ENCODE measurements at places on chromosomes 16 and 17.
A peak's percentile ranks its signal among the peaks of the same experiment; 100 is the strongest.

- no peak for DNase-seq
These were observed 80.0 kb downstream of the ATF7IP2 start for GRCh38 chr16:10465821-10466220.

DNA sequence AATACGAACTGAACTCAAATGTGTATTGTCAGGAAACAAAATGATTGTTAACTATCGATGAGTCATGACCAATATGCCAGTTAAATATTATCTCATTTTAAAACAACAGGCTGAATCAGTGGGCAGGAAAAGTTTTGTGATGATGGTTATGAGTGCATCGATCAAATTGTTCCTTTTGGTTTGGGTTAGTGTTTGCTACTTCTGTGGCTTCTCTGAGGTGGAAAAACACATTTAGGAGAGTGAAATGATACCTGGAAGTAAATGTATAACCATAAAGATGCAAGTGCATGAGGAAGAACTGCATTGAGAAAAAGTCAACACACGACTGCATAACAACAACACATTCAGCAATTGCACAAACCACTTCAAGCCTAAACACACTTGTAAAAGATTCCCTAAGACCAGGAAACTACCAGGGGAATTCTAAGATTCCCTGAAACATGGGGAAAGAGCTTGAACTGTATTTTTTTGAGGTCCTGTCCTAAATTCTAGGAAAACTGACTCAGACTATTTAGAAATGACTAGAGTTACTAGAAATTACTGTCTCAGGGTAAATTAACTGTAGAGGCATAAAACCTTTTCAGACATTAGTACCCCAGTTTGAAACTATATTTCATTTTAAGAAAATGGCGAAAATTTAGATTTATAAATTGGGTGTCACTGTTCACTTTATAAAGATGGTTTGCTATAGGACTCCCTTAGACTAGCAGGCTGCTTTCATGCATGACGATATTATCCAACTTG is 44.8 kb downstream of the CDYL2 start:
- DNase-seq: no peak

DNA sequence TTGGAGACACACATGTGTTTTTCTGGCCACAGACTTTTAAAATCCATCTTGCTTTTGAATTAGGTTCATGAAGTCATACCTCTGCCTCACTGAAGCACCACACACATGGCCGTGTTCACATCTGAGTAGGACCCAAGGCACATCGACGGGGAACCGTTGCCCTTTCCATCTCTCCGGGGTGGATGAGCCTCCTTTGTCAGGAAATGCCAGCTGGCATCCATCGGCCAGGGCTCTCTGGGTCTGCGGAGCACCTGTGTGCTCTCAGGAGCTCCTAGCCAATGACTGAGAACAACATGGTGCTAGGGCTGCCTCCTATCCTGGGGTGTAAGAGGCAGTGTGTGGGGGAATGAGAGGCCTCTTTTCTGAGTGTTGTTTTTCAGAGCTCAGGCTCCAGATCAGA is 24.5 kb upstream of the NKD1 start:
- no peak for DNase-seq

GRCh38 chr17:17377071-17377967 is 74.1 kb downstream of the NT5M start:
- DNase-seq: no peak

- DNase-seq: peak; percentile 43
These were observed 11.8 kb upstream of the SLFN13 start for GRCh38 chr17:35460354-35460851.

DNA sequence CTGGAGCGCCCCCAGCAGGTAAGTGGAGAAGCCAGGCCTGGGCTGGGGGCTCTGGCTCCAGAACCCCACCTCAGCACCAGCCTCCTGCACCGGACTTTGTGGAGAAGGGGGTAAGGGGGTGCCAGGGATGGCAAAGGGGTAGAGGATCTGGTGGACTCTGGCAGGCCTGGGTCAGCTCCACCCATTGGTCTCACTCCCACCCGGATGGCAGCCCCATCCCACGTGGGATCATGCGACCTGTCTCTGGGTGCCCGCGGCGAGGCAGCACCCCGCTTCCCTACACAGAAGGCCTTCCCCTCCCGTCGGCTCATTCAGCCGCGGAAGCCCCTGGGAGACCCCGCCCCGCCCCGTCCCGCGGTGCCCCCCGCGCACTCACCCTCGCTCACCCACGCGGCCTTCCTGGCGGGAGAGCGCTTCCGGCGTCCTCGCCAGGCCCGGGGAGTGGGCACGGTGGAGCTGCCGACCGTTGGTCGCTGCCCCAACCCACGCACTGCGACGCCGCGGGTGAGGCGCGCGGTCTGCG is 498 bp upstream of the PLEKHG4 start:
- DNase-seq: peak; percentile 44

GRCh38 chr17:67025216-67025792 is 19.1 kb upstream of the CACNG1 start:
- DNase-seq: no peak

GRCh38 chr17:49344914-49345313 is 17.1 kb downstream of the ZNF652 start:
- no peak for DNase-seq

DNA sequence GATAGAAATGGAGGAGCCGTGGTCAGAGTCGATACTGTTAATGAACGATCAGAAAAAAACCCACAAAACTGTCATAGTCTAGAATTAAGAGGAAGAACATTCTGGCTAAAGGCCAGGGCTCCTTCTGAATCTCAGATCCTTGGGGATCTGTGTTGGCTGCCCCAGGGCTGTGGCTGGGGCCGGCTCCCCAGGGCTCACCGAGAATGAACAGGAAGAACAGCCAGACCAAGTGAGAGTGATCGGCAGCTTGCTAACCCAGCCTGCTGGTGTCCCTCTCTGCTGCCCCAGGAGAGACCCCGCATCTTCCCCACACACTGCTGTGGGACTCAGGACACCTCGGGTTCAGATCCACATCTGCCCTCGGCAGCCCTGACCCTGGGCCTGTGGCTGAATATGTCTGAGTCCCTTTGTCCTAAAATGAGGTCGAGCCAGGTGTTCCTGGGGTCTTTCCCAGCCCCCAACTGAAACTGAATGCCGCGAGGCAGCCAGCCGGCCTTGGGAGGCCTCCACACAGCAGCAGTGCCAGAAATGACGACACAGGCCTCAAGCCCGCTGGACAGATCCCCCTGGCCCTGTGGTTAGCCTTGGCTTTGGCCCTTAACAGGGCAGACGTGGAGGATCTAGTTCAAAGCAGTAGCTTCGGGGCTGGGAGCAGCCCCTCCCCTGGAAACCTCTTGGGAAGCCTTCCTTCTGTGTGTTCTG is 23.9 kb upstream of the CLEC18A start:
- no peak for DNase-seq

- DNase-seq: no peak
These were observed 2.5 kb downstream of the SLC22A31 start for GRCh38 chr16:89197633-89198416.

- DNase-seq: peak; percentile 91
These were observed 376.3 kb downstream of the CNTNAP4 start for GRCh38 chr16:76653390-76654026.

DNA sequence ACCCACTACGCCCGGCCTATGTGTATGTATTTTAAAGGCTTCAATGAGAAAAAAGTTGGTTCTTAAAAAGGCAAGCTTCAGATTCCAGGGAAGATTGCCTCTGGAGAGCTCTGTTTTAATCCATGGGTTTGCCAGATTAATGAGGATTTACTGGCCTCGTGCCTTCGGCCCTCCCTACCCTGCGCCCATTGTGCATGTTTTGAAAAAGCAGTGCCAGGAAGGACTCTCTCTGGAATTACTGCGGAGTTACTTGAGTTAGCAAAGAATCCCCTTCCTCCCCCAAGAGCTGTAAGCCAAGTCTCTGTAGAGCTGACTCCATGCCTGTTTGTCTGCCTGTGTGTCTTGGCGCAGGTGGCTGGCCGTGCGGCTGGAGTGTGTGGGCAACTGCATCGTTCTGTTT is 98.9 kb downstream of the ABCC6 start:
- DNase-seq: no peak

- no peak for DNase-seq
These were observed 1.0 kb downstream of the CMTM4 start for GRCh38 chr16:66695471-66695934.

DNA sequence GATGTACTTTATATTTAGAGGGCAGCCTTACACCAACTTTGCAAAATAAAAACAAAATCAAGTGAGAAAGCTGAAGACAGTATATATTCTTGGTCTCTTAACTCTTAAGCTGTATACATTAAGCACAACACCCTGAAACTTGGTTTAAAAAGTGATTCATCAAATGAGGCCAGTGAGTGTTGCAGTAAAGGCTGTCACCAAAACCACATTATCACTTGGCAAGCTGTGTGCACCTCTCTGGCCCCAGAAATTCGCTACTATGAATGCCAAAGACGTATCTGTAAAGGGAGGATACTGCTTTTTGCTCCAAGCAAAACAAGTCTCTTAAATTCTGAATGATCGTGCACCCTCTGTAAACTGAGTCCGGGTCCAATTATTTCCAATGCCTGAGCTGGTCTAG is 163.9 kb downstream of the ZFHX3 start:
- peak; percentile 16 for DNase-seq

DNA sequence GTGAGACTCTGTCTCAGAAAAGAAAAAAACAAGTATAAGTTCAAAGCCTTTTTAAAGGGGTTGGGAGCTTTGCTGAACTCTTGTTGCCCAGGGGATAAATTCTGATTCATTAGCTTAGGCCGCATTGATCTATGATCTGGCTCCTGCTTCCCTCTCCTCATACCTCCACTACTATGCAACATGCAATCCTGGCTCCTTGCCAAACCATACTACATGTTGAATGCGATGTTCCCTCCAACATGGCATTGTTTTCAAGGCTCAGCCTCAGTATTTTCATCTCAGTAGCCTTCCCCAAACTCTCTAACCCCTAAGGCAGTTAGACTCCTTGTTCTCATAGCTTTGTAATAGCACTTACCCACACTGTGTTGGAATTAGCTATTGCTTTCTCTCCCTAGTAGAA is 6.2 kb downstream of the REXO5 start:
- DNase-seq: no peak

GRCh38 chr17:77457572-77458201 is 316.9 kb downstream of the SEC14L1 start:
- no peak for DNase-seq

GRCh38 chr17:79947351-79948031 is 88.2 kb downstream of the TBC1D16 start:
- DNase-seq: no peak

GRCh38 chr17:63675607-63676546 is 24.0 kb downstream of the LIMD2 start:
- no peak for DNase-seq

GRCh38 chr16:69773260-69773947 is 11.3 kb downstream of the WWP2 start:
- DNase-seq: no peak

DNA sequence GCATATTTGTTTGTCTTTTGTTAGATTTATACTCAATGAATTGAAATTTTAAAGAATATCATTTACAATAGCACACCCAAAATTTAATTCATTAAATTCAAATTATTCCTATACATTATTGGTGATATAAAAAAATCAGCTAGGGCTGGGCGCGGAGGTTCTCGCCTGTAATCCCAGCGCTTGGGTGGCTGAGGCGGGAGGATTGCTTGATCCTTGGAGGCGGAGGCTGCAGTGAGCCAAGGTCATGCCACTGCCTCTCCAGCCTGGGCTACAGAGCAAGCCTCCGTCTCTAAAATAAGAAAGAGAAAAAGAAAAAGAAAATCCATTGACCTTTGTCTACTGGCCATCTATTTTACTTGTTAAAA is 4.5 kb upstream of the PRDM7 start:
- no peak for DNase-seq

DNA sequence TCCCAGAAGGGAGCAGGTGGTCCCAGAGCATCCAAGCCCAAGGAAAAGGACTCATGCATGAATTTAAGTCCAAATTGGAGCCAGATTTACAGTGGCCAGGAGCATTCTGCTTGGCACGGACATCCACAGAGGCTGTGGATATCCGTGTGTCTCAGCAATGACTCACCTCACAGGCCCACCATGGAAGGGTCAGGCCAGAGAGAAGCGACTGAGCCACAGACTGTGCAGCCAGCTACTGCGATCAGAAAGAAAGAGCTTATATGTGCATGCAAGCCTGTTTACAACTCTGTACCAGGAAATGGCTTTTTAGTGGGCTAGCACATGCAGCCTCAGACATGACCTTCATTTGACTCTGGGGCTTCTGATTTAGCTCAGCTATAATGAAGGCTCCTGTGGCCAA is 231.0 kb downstream of the C16orf95 start:
- DNase-seq: no peak

DNA sequence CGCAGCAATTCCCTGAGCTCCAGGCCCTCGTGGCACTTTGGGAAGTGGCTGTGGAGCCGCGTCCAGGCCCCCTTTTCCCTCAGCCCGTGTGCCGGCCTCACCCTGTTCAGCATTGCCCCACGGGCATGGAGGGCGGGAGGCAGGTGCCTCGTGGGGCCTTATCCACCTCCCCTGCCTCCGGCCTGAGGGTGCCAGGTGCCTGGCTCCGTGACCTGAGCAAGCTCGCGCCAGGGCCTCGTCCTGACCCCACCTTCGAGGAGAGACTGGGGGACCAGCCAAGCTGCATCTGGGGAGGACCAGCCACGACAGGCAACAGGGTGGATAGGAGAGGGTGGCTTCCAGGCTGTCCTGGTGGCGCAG is 27.0 kb upstream of the AATK start:
- DNase-seq: no peak

DNA sequence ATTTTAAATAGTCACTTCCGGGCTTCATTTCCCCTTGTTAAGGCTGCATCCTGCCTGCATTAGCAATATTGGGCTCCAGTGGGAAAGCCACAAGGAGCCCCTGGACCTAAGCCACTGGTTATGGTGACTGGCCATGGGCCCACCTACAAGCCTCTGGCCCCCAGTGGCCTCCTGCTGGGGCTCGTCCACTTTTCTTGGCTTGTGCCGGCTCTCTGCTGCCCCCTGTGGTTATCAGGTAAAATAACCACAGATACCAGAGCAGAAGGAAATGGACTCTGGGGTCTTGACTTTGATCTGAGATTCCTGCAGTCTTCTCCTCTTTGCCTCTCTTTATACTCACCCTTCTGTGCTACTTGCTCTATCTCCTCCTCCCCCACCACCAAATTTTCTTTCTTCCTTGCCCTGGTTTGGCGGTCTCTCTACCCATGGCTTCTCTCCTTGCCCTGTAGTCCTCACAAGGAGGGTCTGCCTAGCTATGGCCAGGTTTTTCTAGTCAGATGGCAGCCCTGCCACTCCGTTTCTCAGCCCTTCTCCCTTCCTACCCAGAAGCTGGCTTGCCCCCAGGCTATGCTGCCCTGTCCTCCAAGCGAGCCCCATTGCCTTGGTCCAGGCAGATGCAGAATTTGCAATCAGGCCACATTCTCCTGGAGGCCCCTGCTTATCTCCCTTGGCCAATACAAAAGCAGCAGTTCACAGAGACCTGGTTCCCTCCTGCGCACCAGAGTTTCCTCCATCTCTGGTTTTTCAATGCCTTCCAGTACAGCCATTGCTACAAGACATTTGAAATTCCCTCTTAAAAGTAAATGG is 82.9 kb upstream of the RCVRN start:
- no peak for DNase-seq

DNA sequence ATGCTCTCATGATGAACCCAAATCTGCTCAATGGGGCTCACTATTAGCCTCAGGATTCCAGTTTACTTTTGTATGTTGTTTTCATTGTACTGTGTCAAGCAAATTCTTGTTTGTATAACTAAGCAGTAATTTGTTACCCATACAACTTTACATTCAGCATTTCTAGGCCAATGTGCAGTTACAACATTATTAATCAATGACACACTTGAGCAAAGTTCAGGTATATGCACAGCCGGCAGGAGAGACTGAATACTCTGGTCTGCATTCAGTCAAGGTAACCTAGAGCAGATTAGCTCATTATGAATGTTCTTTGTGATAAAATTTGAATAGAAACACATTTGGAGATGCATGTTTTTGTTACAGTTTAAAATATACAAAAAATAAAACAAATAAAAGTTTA is 2.2 kb upstream of the MYO1D start:
- no peak for DNase-seq

GRCh38 chr16:53099318-53100130 is 44.7 kb downstream of the CHD9 start:
- peak; percentile 93 for DNase-seq
